Trophoblast cell (in vitro differentiated cells and primary cell): ENCODE measurements at places on chromosomes 4 and X.
A peak's percentile ranks its signal among the peaks of the same experiment; 100 is the strongest.

GRCh38 chrX:132480581-132481203 lies 8.1 kb downstream of the MBNL3 start:
- H3K4me1 ChIP-seq: peaks cover 2% of the 10 kb centered on the region
- peak; percentile 50 for DNase-seq

DNA sequence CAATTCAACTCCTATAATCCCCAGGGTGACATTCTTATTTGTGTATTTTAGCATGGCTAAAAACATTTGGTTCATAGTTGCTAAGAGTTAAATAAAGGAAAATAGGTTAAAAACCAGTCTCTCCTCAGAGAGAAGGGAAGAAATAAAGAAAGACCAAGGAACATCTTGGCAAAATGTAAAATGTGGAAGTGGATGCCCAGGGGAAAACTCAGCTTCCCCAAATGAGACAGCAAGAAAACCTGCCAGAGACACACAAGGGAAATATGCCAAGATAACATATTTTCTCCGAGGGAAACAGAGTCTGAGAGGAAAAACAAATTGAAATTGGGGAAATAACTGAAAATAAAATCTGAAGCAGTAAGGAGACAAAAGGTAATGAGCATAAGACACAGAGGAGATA lies 1569.3 kb downstream of the PCDH18 start:
- no peak for DNase-seq
- no peaks in the 10 kb centered on the region for H3K27me3 ChIP-seq
- H3K36me3 ChIP-seq: no peaks in the 10 kb centered on the region
- H3K27ac ChIP-seq: no peak overlapping the region

DNA sequence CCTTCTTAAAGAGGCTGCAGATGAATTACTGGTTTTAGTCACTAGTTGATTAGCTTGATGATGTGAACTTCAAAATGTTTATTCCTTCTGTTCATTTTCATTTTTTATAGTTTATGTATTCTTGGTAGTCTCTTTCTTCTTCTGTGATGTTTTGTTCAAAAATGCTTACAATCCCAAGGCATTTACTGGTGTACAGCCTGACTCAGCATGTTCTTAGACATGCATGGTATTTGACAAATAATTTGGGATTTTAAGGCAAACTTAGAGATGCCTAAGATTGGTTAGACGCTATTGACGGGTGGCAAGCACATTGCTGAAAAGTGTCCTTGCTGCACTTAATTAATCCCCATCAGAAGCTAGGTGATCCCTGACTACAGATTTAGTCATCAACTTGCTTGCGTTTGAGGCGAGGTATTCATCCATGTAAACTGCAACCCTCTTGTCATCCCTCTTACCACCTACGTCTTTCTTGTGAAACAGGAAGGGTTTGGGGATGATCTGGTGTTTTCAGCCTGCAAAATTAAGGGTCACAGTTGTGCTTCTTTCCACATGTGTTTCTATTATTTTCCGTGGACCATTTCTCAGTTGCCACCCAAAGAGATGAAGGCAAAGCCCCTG lies 331.8 kb downstream of the DKK2 start:
- no peaks in the 10 kb centered on the region for H3K27me3 ChIP-seq
- DNase-seq: no peak
- H3K4me1 ChIP-seq: no peaks in the 10 kb centered on the region
- no peak overlapping the region for H3K27ac ChIP-seq
- H3K36me3 ChIP-seq: no peaks in the 10 kb centered on the region

DNA sequence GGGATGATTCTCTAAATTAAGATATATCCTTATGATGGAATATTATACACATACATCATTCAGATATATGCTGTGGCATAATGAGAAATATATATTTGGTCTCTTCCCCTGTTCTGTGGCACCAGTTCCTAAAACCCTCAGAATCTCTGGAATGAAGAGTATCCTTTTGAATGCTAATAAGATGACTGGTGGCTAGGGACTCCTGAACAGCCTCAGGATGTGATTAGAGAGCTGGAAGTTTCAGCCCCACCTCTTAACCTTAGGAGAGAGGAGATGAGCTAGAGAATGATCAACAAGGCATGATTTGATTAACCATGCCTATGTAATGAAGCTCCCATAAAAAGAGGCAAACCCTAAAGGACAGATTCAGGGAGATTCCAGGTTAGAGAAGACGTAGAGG lies 632.0 kb downstream of the IQCM start:
- no peak overlapping the region for H3K27ac ChIP-seq
- H3K4me1 ChIP-seq: no peaks in the 10 kb centered on the region
- no peaks in the 10 kb centered on the region for H3K27me3 ChIP-seq

- no peaks in the 10 kb centered on the region for H3K4me1 ChIP-seq
- DNase-seq: no peak
- no peaks in the 10 kb centered on the region for H3K36me3 ChIP-seq
- H3K4me3 ChIP-seq: no peak overlapping the region
- no peaks in the 10 kb centered on the region for H3K27me3 ChIP-seq
- H3K27ac ChIP-seq: no peak overlapping the region
Observed at GRCh38 chr4:177033135-177033534, 240.4 kb upstream of the VEGFC start.

GRCh38 chrX:13055486-13055885 lies 11.1 kb upstream of the FAM9C start:
- DNase-seq: no peak
- H3K36me3 ChIP-seq: no peaks in the 10 kb centered on the region
- no peaks in the 10 kb centered on the region for H3K27me3 ChIP-seq
- peaks cover 4% of the 10 kb centered on the region for H3K4me1 ChIP-seq
- H3K4me3 ChIP-seq: no peak overlapping the region
- no peak overlapping the region for H3K27ac ChIP-seq

- no peaks in the 10 kb centered on the region for H3K27me3 ChIP-seq
- H3K27ac ChIP-seq: no peak overlapping the region
- no peak for DNase-seq
- no peaks in the 10 kb centered on the region for H3K4me1 ChIP-seq
Observed at GRCh38 chrX:122869171-122869570, 314.9 kb upstream of the GRIA3 start.

GRCh38 chrX:21661316-21661715 lies 3.2 kb upstream of the KLHL34 start:
- no peak overlapping the region for H3K27ac ChIP-seq
- H3K27me3 ChIP-seq: no peaks in the 10 kb centered on the region
- H3K4me3 ChIP-seq: no peak overlapping the region
- DNase-seq: peak; percentile 69

- no peak overlapping the region for H3K27ac ChIP-seq
- H3K4me3 ChIP-seq: no peak overlapping the region
- H3K4me1 ChIP-seq: peaks cover 13% of the 10 kb centered on the region
- peaks cover 77% of the 10 kb centered on the region for H3K27me3 ChIP-seq
- no peaks in the 10 kb centered on the region for H3K36me3 ChIP-seq
- DNase-seq: no peak
Observed at GRCh38 chr4:110637408-110638088, 14.7 kb upstream of the PITX2 start.

- no peak overlapping the region for H3K4me3 ChIP-seq
- no peak for DNase-seq
- H3K27me3 ChIP-seq: no peaks in the 10 kb centered on the region
- no peak overlapping the region for H3K27ac ChIP-seq
Observed at GRCh38 chr4:137070614-137071013, 461.7 kb downstream of the PCDH18 start.

DNA sequence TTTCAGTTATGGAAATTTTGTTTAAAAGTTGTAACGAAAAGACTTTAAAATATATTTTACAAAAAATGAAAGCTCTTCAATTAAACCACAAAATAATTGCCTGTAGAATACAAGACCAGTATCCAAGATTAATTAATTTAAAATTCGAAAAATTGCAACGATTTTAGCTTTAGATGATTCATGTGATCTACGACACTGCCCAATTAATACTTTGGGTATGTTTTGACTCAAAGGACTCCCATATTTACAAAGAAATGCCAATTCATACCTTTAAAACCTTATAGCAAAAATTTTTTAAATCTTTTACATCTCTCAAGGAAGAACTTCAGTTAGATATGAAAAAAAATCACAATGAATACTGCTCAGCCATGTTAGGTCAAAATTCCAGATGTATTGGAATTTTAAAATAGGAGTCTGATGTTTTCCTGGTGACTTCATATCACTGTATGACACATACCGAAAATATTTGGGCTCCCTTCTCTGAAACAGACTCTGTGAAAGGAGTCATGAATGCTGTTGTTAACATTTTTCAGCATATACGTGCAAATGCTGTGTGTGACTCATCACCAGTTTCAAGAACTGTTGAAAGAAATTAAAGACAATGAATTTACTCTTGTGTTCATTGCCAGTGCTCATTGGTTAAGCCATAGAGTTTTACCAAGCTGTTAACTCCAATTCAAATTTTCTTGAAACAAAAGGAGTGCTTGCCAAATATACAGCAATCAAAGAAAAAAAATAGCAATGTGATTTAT lies 13.8 kb upstream of the SMS start:
- no peaks in the 10 kb centered on the region for H3K4me1 ChIP-seq
- peak overlapping the region; percentile 10 for H3K27ac ChIP-seq
- no peaks in the 10 kb centered on the region for H3K36me3 ChIP-seq
- peak; percentile 92 for DNase-seq
- H3K4me3 ChIP-seq: no peak overlapping the region

DNA sequence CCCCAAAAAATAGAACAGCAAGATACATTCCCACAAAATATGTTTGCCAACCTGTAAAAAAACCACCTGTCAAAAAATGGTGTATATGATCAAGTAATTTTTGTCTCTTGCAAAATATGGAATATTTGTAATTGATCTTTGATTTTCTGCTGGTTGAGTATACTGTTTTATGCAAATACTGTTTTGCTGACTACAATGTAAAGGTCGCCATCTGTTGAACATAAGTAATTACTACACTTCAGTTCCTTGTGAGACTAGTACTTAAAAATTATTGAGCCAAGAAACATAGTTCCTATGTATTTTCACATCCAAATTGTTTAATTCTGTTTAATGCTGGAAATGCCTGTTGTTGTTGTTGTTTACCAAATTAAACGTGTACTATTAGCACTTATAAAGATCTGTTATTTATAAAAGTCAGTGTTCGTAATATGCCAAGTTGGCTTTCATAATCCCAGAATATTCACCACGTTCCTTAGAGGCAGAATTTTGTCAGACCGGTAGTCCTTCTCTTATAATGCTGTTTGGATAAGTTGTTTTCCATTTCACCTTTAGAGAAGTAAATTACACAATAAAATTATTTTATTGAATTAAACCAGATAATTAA lies 144.2 kb downstream of the PDLIM5 start:
- no peak for DNase-seq
- peaks cover 4% of the 10 kb centered on the region for H3K36me3 ChIP-seq
- no peak overlapping the region for H3K4me3 ChIP-seq
- no peaks in the 10 kb centered on the region for H3K27me3 ChIP-seq

- no peaks in the 10 kb centered on the region for H3K27me3 ChIP-seq
- H3K4me3 ChIP-seq: no peak overlapping the region
- no peak overlapping the region for H3K27ac ChIP-seq
- no peak for DNase-seq
Observed at GRCh38 chr4:150355858-150356455, 226.0 kb upstream of the MAB21L2 start.

- H3K36me3 ChIP-seq: no peaks in the 10 kb centered on the region
- DNase-seq: peak; percentile 44
- no peaks in the 10 kb centered on the region for H3K4me1 ChIP-seq
- H3K27me3 ChIP-seq: no peaks in the 10 kb centered on the region
Observed at GRCh38 chr4:137359691-137360315, 172.5 kb downstream of the PCDH18 start.

DNA sequence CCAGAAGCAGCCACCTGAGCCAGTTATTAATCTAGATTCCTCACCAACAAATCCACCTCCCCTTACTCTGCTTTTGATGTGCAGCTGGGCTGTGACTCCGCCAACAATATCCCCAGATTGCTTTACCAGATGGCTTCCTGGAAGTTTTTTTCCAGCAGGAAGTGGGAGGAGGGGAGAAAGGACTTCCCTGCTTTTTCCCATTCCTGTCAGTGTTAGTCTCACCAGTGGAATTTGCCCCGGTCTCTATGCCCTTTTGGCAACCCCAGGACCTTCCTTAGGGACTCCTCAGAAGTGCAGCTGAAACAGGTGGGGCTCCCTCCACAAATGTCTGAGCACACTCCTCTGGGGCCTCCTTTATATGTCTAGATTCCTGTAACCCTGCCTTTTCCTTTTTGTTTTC lies 465.2 kb upstream of the IGFBP7 start:
- no peaks in the 10 kb centered on the region for H3K36me3 ChIP-seq
- no peaks in the 10 kb centered on the region for H3K4me1 ChIP-seq
- DNase-seq: no peak
- H3K27me3 ChIP-seq: no peaks in the 10 kb centered on the region
- no peak overlapping the region for H3K4me3 ChIP-seq

GRCh38 chr4:140156529-140157171 lies 2.7 kb upstream of the MAML3 start:
- H3K27me3 ChIP-seq: no peaks in the 10 kb centered on the region
- H3K4me3 ChIP-seq: no peak overlapping the region
- no peaks in the 10 kb centered on the region for H3K36me3 ChIP-seq
- no peak for DNase-seq
- H3K27ac ChIP-seq: no peak overlapping the region
- no peaks in the 10 kb centered on the region for H3K4me1 ChIP-seq

DNA sequence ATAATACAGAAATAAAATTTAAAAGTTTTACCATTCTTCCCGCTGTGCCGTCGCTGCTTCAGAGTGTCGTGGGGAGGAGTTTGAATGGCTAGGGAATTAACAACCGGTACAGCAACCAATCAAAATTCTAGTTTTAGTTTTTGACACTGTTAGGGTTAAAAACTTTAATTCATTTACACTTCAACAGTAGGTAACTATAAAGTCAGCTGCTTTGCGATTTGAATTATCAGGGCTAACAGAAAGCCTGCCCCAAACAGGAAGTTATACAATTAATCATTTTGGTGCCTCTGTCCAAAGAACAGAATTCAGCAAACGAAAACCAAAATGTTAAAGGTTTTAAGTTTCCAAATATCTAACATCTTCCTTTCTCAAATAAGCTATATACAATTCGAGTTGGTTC lies 2.3 kb downstream of the HNRNPD start:
- H3K27me3 ChIP-seq: no peaks in the 10 kb centered on the region
- peaks cover 6% of the 10 kb centered on the region for H3K36me3 ChIP-seq
- H3K27ac ChIP-seq: no peak overlapping the region

- H3K36me3 ChIP-seq: peaks cover 4% of the 10 kb centered on the region
- H3K4me3 ChIP-seq: no peak overlapping the region
- H3K27ac ChIP-seq: no peak overlapping the region
- no peaks in the 10 kb centered on the region for H3K4me1 ChIP-seq
Observed at GRCh38 chrX:68846536-68846935, 17.7 kb downstream of the EFNB1 start.

GRCh38 chrX:51148848-51149247 lies 183.8 kb upstream of the NUDT10 start:
- no peaks in the 10 kb centered on the region for H3K36me3 ChIP-seq
- no peak overlapping the region for H3K4me3 ChIP-seq
- no peaks in the 10 kb centered on the region for H3K27me3 ChIP-seq
- peak; percentile 7 for DNase-seq

GRCh38 chr4:6568689-6569332 lies 6.2 kb upstream of the MAN2B2 start:
- no peak overlapping the region for H3K27ac ChIP-seq
- no peak for DNase-seq
- H3K4me3 ChIP-seq: no peak overlapping the region
- H3K36me3 ChIP-seq: no peaks in the 10 kb centered on the region
- H3K4me1 ChIP-seq: no peaks in the 10 kb centered on the region
